ENCODE measurements at places on chromosomes 1 and 21.

- DNase-seq = no peak
These were observed 6.2 kb upstream of the MARK1 start for GRCh38 chr1:220521778-220522177.

DNA sequence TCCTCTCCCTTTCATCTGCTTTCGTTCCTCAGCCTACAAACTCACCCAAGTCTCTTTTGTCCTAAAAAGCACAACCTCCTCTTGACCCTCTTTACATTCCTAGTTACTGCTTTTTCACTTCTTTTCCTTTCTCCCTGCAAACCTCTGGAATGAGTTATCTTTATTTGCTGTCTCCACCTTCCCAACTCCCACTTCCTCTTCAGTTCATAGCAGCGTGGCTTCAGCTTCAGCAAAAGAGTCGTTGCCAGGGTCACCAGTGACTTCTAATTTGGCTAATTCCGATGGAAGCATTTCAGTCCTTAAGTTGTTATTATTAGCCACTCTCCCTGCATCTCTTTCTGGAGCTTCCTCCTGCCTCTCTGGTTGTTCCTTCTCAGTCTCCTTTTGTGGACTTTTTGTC lies 6.2 kb upstream of the TMEM54 start:
- DNase-seq = no peak

DNA sequence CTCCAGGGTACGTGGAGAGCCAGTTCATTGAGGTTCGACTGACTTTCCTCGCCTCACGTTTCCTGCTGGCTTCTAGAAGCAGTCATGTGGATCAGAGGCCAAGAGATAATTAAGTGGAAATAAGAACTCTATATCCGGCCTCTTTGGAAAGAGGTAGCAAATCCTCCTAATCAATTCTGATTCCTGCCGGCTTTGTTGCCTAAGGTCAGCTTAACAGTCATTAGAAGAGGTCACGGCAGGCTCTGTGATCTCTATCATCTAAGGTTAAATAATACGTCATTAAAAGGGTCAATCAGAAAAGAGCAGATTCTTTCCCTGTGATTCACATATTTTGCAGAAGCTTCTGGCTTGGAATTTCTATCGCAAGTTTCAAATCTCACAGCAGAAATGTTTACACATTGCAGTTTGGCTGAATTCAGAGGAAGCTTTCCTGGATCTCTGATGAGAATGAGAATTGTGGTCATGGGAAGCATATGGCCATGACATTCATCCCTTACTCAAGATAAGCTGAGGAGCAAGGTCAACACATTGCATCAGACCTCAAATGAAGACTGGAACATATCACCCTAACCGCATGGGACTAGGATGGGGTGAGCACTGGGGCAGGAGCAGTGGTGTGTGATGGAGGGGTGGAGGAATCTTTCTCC lies 189.4 kb downstream of the PBX1 start:
- peak; percentile 78 for DNase-seq

DNA sequence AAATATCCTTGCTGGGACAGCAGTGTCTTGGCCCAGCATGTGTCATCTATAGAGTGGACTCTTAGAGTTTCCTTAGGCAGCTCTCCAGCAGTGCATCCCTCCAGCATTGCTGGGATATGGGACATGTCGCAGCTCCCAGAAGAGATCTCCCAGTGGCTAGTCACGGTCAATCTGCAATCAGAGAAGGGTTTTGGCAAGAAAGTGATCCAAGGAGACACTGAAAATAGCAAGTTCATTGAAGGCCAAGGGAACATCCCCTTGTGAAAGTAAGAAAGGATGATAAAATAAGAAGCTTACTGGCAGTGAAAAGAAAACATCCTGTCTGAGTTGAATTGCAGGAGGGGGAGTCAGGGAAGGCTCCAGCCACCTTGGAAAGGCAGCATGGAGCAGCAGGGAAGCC lies 19.3 kb upstream of the NPL start:
- DNase-seq = no peak

DNA sequence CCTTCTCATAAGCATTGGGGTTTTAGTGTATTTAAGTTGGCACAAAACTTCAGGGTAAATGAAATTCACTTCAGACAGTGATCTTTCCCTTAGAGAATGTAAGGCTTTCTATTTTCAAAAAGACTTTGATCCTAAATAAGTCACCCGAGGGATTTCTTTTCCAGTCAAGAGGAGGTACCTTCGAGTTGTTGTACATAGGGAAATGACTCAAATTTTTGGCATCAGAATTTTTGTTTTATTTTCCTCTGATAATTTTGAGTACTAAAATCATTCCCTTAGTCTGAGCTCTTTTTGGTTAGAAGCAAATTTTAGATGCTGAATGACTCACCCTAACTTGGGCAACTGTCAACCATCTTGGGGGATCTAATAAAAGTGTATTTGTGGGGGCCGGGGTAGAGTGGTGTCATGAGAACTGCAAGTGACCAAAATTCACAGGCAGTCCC lies 193.9 kb downstream of the DHRS3 start:
- DNase-seq = peak; percentile 46

- no peak for DNase-seq
These were observed 543 bp downstream of the KRTAP12-4 start for GRCh38 chr21:44653656-44654575.
